ENCODE measurements at places on chromosomes 16 and 17. TPM values are rescaled to one million over a fixed set of nuclear protein-coding genes. Genes with fewer than 3 reads are reported as not detected.

Gene POLR3E
- 29.3 TPM for polyA plus RNA-seq

Gene OR1F1
- not detected for polyA plus RNA-seq

Gene GDPD3
- 1.2 TPM for polyA plus RNA-seq

Gene KIF18B
- polyA plus RNA-seq, result 0.09 TPM

Gene HOXB8
- polyA plus RNA-seq, result 0.76 TPM

Gene ASGR2
- polyA plus RNA-seq, result 4.3 TPM

Gene GP2
- polyA plus RNA-seq, result 24,783 TPM

Gene RHBDL1
- polyA plus RNA-seq, result not detected

Gene TELO2
- 29.7 TPM for polyA plus RNA-seq

Gene P2RX1
- polyA plus RNA-seq, result 3.3 TPM

Gene CNGB1
- not detected for polyA plus RNA-seq

Gene CETP
- 0.39 TPM for polyA plus RNA-seq

Gene NHLRC4
- 0.61 TPM for polyA plus RNA-seq

Gene GCGR
- 1.4 TPM for polyA plus RNA-seq

Gene SLC52A1
- not detected for polyA plus RNA-seq

Gene CHMP1A
- polyA plus RNA-seq, result 54.2 TPM

Gene MYH4
- polyA plus RNA-seq, result not detected

Gene ITGB4
- polyA plus RNA-seq, result 8.0 TPM

Gene KLHL10
- polyA plus RNA-seq, result 0.02 TPM

Gene STH
- polyA plus RNA-seq, result not detected

Gene SGCA
- 4.0 TPM for polyA plus RNA-seq

Gene TPSD1
- 1.2 TPM for polyA plus RNA-seq

Gene GPR179
- 0.02 TPM for polyA plus RNA-seq

Gene TSNAXIP1
- 1.7 TPM for polyA plus RNA-seq

Gene RHBDF1
- polyA plus RNA-seq, result 35.7 TPM

Gene PRR29
- 0.09 TPM for polyA plus RNA-seq

Gene LRRC37B
- polyA plus RNA-seq, result 3.1 TPM

Gene MT4
- polyA plus RNA-seq, result not detected

Gene SAMD14
- 1.3 TPM for polyA plus RNA-seq

Gene EPX
- not detected for polyA plus RNA-seq

Gene CDRT4
- 1.3 TPM for polyA plus RNA-seq

Gene EFNB3
- polyA plus RNA-seq, result 0.54 TPM

Gene ALKBH5
- polyA plus RNA-seq, result 21.3 TPM

Gene PRR15L
- polyA plus RNA-seq, result 1.0 TPM

Gene P2RX5
- polyA plus RNA-seq, result 2.1 TPM

Gene KCNJ16
- polyA plus RNA-seq, result 1.8 TPM

Gene ETV4
- polyA plus RNA-seq, result 2.2 TPM

Gene CES4A
- polyA plus RNA-seq, result 14.5 TPM

Gene ABCA8
- polyA plus RNA-seq, result 32.8 TPM

Gene BPTF
- polyA plus RNA-seq, result 23.1 TPM

Measured in adipose tissue (tissue), 3 donors.